ENCODE measurements at places on chromosomes 16 and 17.

DNA sequence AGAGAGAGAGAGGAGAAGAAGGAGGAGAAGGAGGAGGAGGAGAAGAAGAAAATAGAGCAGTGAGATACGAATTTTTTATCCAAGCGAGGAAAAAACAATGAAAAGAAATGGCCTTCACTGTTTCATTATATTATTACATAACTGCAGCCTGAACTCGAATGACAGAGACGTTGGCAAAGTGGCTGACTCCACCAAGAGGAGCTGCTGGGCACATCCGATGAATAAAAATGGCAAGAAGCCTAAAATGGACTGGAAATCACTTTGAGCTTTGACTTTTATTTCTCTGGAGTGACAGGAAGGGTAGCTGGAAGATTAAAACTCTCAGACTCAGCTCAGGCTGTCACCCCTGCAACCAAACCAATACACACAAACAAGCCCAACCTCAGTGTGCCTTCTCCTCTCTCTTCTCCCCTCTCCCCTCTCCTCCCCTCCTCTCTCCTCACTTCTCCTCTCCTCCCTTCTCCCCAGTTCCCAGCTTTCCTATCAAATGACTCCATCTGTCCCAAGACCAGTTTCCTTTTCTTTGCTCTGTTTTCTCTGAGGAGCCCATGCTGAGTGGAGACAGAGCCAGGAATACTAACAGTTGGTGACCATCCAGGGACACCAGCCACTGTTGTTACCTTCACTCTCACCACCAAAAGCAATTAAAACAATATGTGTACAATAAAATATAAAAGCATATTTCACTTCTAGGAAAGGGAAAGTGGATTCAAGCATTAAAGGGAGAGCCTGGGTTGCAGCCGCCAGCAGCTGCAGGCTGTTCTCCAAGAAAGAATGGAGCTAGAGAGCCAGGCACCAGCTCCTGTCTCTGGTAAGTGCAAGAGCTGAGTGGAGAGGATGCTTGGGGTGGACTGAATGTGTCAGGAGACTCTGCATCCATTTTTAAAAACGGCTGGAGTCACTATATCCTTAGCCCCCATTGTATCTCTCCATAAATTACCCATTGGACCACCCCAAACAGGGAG is 51.2 kb downstream of the SOX9 start:
- DNase-seq = no peak

DNA sequence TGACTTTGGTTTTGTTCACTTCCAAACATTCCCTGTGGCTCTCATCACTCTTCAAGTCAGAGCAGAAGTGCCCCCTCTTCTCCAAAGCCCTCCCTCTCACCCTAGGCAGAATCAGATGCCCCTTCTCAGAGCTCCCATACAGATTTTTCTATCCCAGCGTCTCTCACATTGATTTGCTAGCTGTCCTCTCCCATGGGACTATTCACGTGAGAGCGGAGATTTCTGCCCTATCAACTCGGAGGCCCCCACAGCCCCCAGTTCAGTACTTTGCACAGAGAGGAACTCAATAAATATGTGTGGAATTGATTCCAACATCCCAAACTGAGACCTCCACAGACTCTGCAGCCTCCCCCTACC is 182.6 kb downstream of the C16orf78 start:
- no peak for DNase-seq

GRCh38 chr16:24075931-24076716 is 180.0 kb upstream of the CACNG3 start:
- DNase-seq = peak; percentile 38

GRCh38 chr16:49697631-49698452 is 158.1 kb downstream of the ZNF423 start:
- DNase-seq = no peak

DNA sequence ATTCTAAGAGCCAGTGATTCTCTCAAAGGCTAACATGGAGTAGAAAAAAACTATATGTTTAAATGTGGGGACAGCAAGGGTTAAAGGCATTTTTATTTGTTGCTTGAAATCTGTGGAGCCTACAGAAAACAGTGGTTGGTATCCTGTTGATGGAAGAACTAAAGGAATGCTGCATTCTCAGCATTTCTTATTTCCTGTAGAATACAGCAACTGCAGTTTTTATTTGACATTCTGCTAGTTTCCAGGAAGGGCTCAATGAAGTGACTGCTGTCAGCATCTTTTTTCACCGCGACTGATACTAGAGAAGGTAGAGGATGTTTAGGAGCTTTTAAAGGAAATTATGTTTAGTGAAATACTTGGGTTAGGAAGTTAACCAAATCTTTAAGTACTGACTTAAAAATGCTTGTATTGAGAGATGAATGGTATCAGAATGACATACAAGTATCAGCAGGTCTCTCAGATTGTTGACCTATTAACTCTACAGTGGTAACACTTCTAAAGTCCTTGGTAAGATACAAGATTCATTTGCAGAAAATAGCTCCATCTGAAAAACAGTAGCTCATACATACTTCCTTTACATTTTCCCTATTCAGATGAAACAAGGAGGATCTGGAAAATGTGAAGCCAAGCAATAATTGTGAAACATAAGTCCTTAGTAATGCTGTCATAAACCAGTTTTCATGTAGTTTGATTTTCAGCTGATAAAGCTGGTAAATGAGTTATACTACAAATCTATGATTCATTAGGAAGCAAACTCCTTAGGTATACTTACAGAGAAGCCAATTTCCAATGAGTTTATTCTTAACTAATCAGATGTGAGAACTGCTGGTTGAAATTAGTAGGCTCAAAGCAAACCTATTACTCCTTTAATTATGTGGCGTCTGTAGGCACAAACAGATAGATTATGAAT is 15.2 kb downstream of the CLTC start:
- DNase-seq = no peak

- DNase-seq = no peak
Measured at GRCh38 chr17:62064029-62064790, 868 bp downstream of the MED13 start.

DNA sequence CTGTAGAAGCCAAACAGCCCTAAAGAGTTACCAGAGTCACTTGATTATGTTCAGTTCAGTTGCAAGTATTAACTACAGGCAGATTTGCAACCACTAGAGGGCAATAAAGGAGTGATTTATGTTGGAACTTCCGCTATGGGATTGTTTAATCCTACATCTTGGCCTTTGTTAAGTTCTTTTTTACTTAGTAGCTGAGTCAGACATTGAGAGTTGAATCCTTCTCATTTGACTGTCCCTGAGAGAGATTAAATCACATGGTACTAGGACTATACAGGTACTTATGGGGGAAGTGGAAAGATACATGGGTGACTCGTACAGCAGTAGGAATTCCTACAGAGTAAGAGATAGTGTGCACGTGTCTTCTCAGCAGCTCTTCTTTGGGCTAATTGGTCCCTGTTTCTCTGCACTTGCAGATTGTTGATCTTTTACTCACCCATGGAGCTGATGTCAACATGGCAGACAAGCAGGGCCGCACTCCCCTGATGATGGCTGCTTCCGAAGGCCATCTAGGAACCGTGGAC is 40.3 kb downstream of the CYB561 start:
- peak; percentile 47 for DNase-seq

- no peak for DNase-seq
Measured at GRCh38 chr17:45923511-45924268, 29.3 kb downstream of the MAPT start.

GRCh38 chr17:82400830-82401229 is 17.3 kb upstream of the HEXD start:
- peak; percentile 88 for DNase-seq

DNA sequence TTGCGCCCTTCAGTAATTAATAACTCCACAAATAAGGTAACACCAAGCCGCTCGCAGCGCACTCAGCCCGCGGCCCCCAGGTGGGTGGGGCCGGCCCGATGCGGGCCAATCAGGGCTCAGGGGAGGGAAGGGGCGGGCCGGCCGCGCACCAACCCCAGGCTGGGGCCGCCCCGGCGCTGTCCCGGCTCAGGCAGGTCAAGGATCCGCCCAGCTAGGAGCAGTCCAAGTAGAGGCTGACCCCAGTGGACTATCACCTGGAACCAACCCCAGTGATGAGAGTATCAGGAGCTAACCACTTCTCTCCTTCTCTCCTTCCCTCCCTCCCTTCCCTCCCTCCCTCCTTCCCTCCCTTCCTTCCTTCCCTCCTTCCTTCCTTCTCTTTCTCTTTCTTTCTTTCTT is 110.8 kb downstream of the C16orf78 start:
- DNase-seq = peak; percentile 76

DNA sequence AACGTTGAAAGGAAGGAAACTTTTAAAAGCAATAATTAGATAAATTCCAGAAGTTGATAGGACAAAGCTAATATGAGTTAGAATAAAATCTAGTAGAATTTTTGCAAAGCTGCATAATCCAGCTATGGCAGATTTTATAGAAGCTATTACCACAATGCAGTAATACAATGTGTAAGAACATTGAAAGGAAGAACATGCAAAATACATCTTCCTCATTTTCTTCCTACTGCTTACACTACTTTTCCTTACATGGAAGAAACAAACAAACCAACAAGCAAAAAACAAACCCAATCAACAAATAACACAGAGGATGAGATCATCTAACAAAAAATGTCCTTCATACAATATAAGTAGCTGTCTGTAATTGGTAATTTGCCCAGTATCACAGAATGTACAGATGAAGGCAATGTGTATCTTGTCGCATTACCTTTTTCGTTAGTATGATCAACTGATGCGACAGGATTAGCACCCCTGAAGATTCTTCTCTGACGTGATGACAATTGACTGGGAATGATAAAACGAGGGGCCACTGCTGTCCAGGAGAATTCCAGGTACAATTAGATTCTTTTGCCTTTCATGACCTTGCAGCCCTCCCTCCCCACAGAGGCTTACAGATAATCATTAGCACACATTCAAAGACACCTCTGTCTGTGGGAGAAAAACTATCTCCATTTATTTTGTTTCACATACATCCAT is 21.2 kb upstream of the LRRC37A start:
- DNase-seq = no peak

DNA sequence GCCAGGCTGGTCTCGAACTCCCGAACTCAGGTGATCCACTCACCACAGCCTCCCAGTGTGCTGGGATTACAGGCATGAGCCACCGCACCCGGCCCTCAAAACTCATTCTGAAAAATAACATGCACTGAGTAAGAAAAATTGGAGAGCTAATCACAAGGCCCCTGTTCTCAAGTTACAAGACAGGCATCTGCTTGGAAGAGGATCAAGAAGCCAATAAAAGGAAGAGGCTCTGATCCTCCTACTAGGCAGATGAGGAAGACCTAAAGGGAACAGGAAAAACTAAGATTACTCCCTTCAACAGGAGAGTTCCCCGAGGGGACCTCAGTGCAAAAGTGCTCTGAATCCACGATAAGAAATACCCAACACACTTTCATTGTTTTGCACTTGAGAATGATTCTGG is 18.4 kb downstream of the BLMH start:
- no peak for DNase-seq

DNA sequence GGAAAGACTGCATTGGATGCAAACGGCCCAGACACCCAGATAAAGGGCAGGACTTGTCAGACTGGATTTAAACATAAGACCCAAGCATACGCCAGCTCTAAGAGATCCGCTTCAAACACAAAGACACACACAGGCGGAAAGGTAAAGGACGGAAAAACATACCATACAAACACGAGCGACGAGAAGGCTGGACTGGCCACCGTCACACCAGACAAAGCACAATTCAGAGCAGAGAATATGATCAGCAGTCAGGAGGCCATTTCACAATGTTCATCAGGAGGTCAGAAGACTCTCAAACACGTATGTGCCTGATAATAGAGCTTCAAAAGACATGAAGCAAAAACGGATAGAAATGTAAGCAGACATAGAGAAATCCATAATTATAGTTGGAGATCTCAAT is 84.9 kb upstream of the GNG13 start:
- no peak for DNase-seq

- DNase-seq = no peak
Measured at GRCh38 chr17:61405686-61406536, 6.3 kb downstream of the TBX2 start.

- no peak for DNase-seq
Measured at GRCh38 chr17:63450551-63450950, 4.4 kb upstream of the CYB561 start.

GRCh38 chr16:77585379-77586251 is 136.7 kb upstream of the NUDT7 start:
- no peak for DNase-seq

DNA sequence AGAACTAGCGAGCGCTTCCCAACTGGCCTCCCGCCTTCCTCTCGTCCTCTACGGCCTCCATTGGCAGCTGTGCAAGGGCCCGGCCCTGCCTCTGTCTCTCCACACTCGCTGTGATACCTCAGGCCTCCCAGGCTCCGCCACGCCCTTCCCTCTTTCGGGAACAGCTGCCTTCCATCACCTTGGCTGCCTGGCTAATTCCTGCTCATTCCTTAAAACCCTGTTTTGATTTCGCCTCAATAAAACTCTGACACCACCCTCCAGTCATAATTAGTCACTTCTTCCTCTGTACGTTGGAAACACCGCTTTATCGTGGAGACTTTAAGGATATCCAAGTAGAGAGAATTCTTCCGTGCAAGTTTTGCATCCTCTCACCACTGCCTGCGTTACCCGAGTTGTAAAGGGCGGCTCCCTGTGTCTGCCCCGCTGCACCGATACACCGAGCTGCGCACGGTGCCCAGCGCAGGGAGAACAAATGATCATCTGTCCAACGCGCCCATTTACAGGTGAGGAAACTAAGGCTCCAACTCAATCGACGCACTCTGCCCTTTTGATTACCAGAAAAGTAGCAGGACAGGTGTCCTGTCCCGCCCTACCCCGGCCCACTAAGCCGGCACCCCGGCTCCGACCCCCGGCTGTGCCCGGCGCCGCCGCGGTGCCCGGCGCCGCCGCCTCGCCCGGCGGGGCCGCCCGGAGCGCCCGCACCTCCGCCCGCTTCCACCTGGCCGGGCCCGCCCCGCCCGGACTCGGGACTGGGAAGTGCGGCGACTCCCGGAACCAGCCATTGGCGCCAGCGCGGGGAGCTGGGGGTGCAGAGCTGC is 139.7 kb downstream of the SEC14L1 start:
- DNase-seq = no peak

GRCh38 chr16:85761861-85762260 is 11.0 kb upstream of the C16orf74 start:
- no peak for DNase-seq

DNA sequence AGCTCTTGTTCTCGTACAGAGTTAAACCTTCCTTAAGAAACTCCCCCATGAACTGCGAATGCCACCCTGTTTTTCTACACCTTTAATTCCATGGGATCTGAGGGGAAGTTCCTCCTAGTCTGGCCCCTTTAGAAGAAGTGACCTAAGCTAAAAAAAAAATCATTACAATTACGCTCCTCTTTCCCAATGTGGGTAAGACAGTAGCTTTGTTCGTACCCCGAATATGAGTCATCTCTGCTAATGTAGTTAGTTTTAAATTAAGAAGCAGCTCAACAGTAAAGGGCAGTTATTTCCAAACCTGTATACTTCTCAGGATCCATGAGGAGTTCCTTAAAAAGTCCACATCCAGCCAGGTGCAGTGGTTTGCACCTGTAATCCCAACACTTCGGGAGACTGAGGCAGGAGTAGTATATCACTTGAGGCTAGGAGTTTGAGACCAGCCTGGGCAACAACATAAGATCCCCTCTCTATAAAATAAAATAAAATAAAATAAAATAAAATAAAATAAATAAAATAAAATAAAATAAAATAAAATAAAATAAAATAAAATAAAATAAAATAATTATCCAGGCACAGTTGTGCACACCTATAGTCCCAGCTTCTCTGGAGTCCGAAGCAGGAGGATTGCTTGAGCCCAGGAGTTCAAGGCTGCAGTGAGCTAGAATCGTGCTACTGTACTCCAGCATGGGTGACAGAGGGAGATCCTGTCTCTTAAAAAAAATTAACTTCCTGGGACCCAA is 26.1 kb downstream of the RCVRN start:
- DNase-seq = no peak

Measured in GM10248 (cell line).